ENCODE measurements at places on chromosomes 7 and 10. TPM values are rescaled to one million over a fixed set of nuclear protein-coding genes. Genes with fewer than 3 reads are reported as not detected.

- peak overlapping the region; percentile 83 for H3K4me3 ChIP-seq
- peak overlapping the region; percentile 81 for H3K27ac ChIP-seq
- no peaks in the 10 kb centered on the region for H3K27me3 ChIP-seq
- peaks cover 24% of the 10 kb centered on the region for H3K36me3 ChIP-seq
- DNase-seq = no peak
Measured at GRCh38 chr7:73683788-73684693, 644 bp downstream of the BUD23 start.

- peaks cover 27% of the 10 kb centered on the region for H3K4me1 ChIP-seq
- DNase-seq = peak; percentile 40
- H3K36me3 ChIP-seq = no peaks in the 10 kb centered on the region
Measured at GRCh38 chr10:15167411-15168290, 842 bp downstream of the NMT2 start.

DNA sequence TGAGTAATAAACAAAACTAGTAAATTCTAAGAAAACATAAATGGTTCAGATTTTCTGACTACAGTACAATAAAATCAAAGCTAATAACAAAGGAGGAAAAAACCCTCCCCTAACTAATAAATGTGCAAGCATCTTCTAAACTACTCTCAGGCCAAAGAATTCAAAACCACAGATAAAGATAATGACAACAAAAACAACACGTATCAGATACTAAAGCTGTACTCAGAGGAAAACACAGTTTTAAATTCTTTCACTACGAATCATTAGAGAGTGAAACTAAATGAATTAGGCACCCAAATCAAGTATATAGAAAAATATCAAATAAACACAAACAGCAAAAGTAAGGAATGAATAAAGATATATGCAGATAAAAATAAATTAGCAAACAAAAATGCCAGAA is 200.9 kb downstream of the TEX36 start:
- H3K4me1 ChIP-seq = peaks cover 3% of the 10 kb centered on the region
- no peak overlapping the region for H3K4me3 ChIP-seq
- H3K36me3 ChIP-seq = no peaks in the 10 kb centered on the region
- H3K27ac ChIP-seq = no peak overlapping the region
- H3K27me3 ChIP-seq = no peaks in the 10 kb centered on the region
- DNase-seq = no peak

GRCh38 chr10:16653224-16653623 is 131.5 kb upstream of the C1QL3 start:
- no peak overlapping the region for H3K27ac ChIP-seq
- H3K36me3 ChIP-seq = no peaks in the 10 kb centered on the region
- DNase-seq = no peak
- no peak overlapping the region for H3K4me3 ChIP-seq

DNA sequence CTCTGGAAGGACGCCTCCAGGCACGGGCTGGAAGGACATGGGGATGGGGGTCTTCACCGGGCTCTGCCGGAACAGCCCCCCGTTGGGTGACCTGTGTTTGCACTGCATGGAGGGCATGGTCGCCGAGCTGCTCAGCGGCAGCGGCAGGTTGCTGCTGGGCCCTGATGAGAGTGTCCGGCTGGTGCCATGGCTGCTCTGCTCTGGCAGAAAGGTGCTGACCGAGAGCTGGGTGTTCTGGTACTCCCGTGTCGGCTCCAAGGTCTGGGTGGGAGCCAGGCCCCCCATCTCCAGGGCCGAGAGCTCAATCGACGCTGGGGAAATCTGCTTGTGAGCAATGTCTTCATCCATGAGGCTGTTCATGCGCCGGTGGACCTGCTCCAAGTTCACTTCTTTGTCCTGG is 764.3 kb downstream of the GRID1 start:
- no peaks in the 10 kb centered on the region for H3K27me3 ChIP-seq
- H3K27ac ChIP-seq = no peak overlapping the region
- H3K4me3 ChIP-seq = no peak overlapping the region
- H3K36me3 ChIP-seq = no peaks in the 10 kb centered on the region

- no peaks in the 10 kb centered on the region for H3K4me1 ChIP-seq
- DNase-seq = no peak
- no peaks in the 10 kb centered on the region for H3K36me3 ChIP-seq
- no peak overlapping the region for H3K27ac ChIP-seq
- no peak overlapping the region for H3K4me3 ChIP-seq
Measured at GRCh38 chr10:75950997-75951589, 519.7 kb downstream of the LRMDA start.

GRCh38 chr10:70132098-70133029 is at the start of gene AIFM2:
Gene AIFM2 (minus strand): TSS chr10:70132825. CDS start chr10:70124084, 8,741 bp downstream.
- H3K4me3 ChIP-seq = peak within 1 kb of the TSS; percentile 69
- peak within 1 kb of the TSS; percentile 61 for H3K27ac ChIP-seq
- no peaks in the 10 kb centered on the region for H3K27me3 ChIP-seq
- no peaks in the 10 kb centered on the region for H3K36me3 ChIP-seq
- H3K4me1 ChIP-seq = no peaks in the 10 kb centered on the region

Gene PPP1R17
- polyA plus RNA-seq = 6.2 TPM

GRCh38 chr10:77560471-77560870 is 77.1 kb downstream of the KCNMA1 start:
- no peak overlapping the region for H3K27ac ChIP-seq
- no peaks in the 10 kb centered on the region for H3K36me3 ChIP-seq
- H3K27me3 ChIP-seq = peaks cover under 1% of the 10 kb centered on the region
- DNase-seq = no peak
- no peak overlapping the region for H3K4me3 ChIP-seq
- no peaks in the 10 kb centered on the region for H3K4me1 ChIP-seq

GRCh38 chr10:17004801-17005380 is 124.7 kb downstream of the CUBN start:
- no peaks in the 10 kb centered on the region for H3K27me3 ChIP-seq
- no peaks in the 10 kb centered on the region for H3K36me3 ChIP-seq
- peaks cover 35% of the 10 kb centered on the region for H3K4me1 ChIP-seq
- no peak overlapping the region for H3K27ac ChIP-seq
- H3K4me3 ChIP-seq = no peak overlapping the region

Gene FAM185A
- 5.9 TPM for polyA plus RNA-seq

Gene VAX1
- not detected for polyA plus RNA-seq

DNA sequence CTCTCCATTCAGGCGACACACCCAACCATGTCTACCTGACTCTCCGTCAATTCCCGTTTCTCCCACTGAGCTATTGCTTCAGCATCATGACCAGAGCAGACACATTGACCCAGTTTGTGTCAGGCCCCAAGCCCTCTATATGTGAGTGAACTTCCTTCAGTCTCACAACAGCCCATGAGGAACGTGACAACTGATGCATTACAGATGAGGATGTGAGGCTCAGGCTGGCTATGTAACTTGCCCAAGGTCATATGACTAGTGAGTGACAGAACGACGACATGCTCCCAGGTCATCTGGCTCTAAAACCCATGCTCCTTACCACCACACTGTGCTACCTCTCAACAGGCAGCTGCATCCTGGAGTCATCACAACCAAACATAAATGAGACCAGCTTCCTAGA is 3.7 kb downstream of the TMEM140 start:
- H3K4me1 ChIP-seq = peaks cover 29% of the 10 kb centered on the region
- DNase-seq = no peak
- H3K27ac ChIP-seq = no peak overlapping the region
- H3K36me3 ChIP-seq = no peaks in the 10 kb centered on the region
- no peak overlapping the region for H3K4me3 ChIP-seq

DNA sequence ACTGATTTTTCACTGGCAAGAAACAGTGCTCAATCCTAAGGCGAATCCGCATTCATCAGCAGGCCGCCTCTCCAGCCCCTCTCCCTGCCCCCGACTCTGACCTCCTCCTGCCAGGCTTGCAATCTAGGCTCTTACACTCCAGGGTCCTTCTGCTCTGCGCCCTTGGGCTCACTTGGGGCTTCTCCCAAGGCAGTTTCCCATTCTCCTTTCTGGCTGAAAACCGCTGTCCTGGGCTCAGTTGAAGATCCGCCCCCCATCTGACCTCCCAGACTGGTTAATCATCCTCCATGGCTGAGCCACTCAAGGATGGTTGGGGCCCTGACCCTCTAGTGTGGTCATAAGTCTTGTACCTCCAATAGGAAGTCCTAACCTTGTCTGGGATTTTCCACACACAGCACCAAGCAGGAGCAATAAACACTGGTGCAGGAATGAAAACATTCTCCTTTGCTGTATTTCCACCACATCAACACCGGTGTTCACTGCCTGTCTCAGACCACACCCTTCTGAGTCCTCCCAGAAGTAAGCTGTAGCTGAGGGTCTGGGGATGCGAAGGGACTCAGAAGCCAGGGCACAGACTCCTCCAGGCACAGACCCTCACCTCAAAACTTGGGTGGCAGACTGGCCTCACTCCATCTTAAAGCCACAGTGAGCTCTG is 42.4 kb downstream of the TNS3 start:
- DNase-seq = peak; percentile 79
- peaks cover 6% of the 10 kb centered on the region for H3K4me1 ChIP-seq
- H3K36me3 ChIP-seq = no peaks in the 10 kb centered on the region
- no peak overlapping the region for H3K4me3 ChIP-seq
- no peak overlapping the region for H3K27ac ChIP-seq
- no peaks in the 10 kb centered on the region for H3K27me3 ChIP-seq

- no peak overlapping the region for H3K4me3 ChIP-seq
- H3K27ac ChIP-seq = no peak overlapping the region
- no peaks in the 10 kb centered on the region for H3K27me3 ChIP-seq
- H3K36me3 ChIP-seq = no peaks in the 10 kb centered on the region
Measured at GRCh38 chr10:119112056-119112455, 8.1 kb downstream of the DENND10 start.

DNA sequence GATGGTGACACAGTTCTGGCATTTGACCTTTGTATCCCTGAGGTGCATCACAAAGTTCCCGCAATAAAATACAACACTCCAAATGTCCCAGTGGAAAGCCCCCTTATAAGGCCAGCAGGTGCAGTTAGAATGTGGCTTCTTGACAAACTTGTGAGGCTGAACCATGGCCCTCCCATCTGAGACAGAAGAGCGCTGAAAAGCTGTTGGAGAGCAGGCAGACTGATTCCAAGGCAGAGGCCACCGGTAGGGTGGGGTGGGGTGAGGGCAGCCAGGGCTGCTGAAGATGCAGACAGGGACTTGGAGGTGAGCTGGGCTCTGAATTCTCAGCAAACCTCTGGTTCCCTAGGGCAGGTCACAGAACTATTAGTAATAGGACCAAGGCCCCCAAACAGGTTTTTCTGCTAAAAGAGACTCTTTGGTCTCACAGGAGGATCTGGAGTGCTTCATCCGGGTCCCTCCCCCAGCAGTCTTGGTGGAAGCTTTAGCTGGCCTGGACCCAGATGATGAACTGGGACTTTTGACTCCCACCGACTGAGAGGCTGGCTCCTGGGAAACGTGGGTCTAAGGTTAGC is 15.6 kb upstream of the CHST3 start:
- no peaks in the 10 kb centered on the region for H3K27me3 ChIP-seq
- no peaks in the 10 kb centered on the region for H3K4me1 ChIP-seq
- H3K36me3 ChIP-seq = no peaks in the 10 kb centered on the region
- DNase-seq = no peak
- no peak overlapping the region for H3K27ac ChIP-seq

GRCh38 chr7:43658718-43659548 is 70.4 kb downstream of the COA1 start:
- H3K4me3 ChIP-seq = peak overlapping the region; percentile 6
- H3K27ac ChIP-seq = peak overlapping the region; percentile 87
- no peaks in the 10 kb centered on the region for H3K36me3 ChIP-seq
- no peaks in the 10 kb centered on the region for H3K27me3 ChIP-seq

GRCh38 chr10:65231148-65231547 is 1694.7 kb upstream of the LRRTM3 start:
- no peak overlapping the region for H3K4me3 ChIP-seq
- no peaks in the 10 kb centered on the region for H3K27me3 ChIP-seq
- DNase-seq = no peak
- H3K36me3 ChIP-seq = no peaks in the 10 kb centered on the region

DNA sequence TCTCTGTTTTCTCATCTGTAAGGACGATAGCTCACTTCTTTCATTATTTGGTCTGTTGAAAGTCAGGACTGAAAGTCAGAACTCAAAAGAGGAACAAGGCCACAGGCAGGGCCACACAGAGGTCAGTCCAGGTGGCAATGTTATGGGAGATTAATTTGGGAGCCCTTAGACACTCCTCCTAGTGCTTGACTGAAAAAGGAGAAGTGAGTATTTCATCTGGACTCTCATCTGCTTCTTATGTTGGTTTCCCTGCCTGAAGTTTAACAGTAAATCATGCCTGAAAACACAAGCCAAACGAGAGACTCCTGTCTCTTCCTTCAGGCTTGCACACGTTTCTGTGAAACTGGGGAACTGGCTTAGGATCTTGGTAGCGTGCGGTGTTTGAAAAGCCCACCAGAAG is 248.5 kb downstream of the BUB3 start:
- H3K36me3 ChIP-seq = no peaks in the 10 kb centered on the region
- no peaks in the 10 kb centered on the region for H3K27me3 ChIP-seq
- DNase-seq = no peak
- H3K4me3 ChIP-seq = no peak overlapping the region

Gene MSMB
- polyA plus RNA-seq = not detected

DNA sequence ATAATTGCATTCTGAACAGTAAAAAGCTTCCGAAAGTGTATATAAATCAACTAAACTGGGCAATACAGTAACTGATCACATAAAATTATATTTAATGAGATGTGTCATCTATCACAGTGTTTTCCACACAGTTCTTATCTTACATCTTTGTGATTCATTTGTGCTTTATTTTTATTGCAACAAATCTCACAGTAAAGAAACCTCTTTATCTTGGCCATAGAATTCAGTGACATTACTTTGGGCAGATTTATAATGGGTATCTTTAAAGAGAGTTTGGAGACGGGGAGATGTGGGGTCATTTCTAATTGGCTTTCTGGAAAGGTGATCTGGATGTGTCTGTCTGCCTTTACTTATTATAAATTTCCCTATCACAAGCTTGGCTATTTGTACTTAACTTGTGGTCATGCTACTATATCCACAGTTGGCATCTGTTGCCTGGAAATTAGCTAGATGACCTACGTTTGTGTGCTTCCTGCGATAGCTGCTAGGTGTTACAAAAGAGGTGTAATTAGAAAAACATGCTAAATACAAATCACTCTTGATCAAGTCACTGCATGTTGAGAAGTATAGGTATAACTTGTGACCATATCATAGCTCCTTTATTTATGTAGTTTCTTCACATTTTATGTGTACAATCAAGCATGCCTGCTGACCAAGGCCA is 123.8 kb downstream of the ARID5B start:
- no peak overlapping the region for H3K4me3 ChIP-seq
- no peaks in the 10 kb centered on the region for H3K4me1 ChIP-seq
- H3K36me3 ChIP-seq = no peaks in the 10 kb centered on the region
- H3K27me3 ChIP-seq = no peaks in the 10 kb centered on the region
- no peak overlapping the region for H3K27ac ChIP-seq

DNA sequence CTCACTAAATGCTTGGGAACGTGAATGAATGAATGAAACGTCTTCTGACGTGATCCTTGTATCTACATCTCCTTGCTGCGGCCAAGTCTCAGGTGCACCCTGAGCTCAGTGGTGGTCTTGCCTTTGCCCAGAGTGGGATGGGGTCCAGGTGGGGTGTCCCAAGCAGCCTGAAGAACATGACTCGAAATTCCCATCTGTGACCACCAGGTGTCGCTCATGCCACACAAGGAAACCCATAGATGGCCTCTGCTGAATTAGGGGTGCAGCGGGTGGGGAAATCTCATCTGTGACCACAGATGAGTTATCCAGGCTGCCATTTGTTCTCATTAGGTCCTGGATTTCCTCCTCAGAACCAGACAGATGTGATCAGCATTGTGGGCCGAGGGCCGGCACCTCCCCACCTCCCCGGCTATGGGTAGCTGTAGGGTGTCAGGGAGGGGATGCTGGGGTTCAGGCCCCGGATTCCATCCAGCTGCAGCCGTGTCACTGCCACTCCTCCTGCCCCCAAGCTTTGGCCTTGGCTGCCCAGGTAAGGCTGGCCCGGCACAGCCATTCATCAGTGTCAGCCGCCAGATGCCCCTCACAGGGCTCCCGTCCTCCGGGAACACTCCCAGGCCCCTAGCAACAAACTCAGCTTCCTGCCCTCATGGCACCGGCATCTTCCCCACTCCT is 21.0 kb upstream of the GNA12 start:
- H3K4me1 ChIP-seq = peaks cover 21% of the 10 kb centered on the region
- H3K36me3 ChIP-seq = no peaks in the 10 kb centered on the region
- H3K27me3 ChIP-seq = no peaks in the 10 kb centered on the region
- peak; percentile 65 for DNase-seq

Gene MLXIPL
- polyA plus RNA-seq = 586 TPM

All from adrenal gland (tissue), 19 donors.